ENCODE measurements at places on chromosomes 1 and 21. TPM values are rescaled to one million over a fixed set of nuclear protein-coding genes. Genes with fewer than 3 reads are reported as not detected.
A peak's percentile ranks its signal among the peaks of the same experiment; 100 is the strongest.

GRCh38 chr1:119485201-119485600, 21.8 kb upstream of the HSD3B1 start:
- no peak for DNase-seq

DNA sequence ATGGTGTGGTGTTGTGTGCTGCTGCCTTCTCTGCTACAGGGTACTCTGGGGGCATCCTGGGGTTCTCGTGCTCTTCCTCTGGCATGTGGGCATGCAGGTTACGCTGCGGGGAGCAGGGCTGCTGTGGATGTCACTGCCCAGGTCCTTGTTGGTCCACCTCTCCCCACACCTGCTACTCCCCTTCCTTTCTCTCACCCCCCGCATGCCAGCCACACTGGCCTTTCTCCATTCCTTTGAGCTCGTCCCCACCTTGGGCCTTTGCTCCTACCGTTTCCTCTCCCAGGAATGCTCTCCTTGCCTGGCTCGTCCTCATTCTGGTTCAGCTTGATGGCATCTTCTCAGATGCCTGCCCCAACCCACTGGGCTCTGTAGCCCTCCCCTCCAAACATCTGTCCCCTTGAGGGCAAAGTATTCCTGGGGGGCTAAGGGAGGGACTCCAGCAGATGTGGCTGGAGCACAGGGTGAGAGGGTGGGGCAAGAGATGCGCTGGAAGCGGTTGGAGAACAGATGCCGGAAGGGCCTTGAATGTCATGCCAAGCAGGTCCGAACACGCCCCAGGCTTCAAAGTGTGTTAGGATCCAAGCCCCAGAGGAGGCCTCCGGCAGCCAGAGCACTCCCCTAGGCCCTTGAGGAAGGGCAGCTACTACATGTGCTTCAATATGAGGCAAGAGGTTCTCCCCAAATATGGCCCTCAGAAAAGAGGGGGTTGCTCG, 23.4 kb downstream of the DMRTB1 start:
- no peak for DNase-seq

GRCh38 chr21:29224006-29224405, 74.7 kb upstream of the BACH1 start:
- DNase-seq: no peak

GRCh38 chr1:177032434-177032833, 132.1 kb downstream of the ASTN1 start:
- DNase-seq: no peak

DNA sequence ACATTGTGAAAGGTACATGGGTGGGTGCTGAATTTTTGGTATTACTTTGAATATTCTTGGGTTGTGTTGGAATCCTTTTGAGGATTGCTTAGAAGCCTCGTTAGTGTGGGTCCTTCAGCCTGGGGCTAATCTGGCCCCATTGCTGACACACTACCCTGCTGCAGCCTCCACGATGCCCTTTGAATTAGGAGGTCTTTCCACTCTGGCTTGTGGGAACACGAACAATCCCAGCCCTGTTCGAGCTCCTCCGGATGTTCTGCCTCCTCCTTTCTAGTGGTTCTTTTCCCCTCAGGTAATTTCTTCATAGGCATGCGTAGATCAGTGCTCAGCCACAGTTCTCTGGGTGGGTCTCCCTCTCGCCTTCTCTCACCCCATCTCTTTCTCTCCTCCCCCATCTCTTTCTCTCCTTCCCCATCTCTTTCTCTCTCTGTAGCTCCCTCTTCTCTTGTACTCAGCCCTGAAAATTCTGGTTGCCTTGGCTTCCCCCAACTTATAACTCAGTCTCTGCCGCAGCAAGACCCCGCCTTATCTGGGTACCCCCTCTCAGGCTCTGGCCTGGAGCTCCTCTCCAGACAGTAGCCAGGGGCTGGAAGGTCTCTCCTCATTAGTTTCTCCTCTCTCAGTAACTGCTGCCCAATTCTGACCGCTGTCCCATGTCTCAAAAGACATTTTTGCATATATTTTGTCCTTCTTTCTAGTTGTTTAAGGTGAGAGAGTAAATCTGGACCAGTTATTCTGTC, 46.0 kb upstream of the SLC19A1 start:
- no peak for DNase-seq

DNA sequence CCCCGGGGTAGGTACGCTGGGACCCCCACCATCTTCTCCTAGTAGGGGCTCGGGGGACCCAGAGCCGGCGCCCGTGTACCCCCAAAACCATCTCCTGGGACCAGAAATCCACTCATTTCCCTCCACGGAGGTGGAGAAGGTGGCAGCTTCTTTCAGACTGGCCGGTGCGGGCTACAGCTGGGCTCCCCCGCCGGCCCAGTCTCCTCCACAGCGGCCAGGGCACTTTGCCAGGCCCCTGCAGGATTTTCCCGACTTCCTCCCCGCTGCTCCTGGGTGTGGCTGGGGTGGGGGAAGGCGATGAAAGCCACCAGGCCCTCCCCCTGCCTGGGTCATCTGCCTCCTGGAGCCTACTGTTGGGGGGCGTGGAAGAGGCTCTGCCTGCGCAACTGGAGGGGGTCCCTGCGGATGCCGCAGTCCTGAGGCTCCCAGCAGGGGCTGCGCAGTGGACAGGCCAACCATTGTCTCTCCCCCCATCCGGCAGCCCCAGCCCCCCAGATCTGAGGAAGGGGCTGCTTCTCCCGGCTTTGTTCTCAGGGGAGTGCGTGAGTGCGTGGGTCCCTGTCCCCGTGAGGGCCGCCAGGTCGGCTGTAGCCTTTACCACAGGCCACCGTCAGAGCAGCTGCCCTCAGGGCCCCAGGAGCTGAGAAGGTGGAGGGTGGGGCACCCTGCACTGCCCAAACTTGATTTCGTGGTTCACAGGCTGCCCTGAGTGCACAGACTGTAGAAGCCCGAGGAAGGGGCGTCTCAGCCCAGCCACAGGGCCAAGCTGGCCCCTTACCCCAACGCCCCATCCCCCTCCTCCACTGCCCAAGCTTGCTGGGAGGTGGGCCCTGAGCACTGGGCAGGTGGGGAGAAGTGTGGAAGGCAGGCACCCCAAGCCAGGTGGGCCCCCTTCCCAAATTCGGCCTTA, 1.3 kb downstream of the AGRN start:
- DNase-seq: peak; percentile 88

- no peak for DNase-seq
Measured at GRCh38 chr1:55420026-55420425, 204.9 kb upstream of the USP24 start.

DNA sequence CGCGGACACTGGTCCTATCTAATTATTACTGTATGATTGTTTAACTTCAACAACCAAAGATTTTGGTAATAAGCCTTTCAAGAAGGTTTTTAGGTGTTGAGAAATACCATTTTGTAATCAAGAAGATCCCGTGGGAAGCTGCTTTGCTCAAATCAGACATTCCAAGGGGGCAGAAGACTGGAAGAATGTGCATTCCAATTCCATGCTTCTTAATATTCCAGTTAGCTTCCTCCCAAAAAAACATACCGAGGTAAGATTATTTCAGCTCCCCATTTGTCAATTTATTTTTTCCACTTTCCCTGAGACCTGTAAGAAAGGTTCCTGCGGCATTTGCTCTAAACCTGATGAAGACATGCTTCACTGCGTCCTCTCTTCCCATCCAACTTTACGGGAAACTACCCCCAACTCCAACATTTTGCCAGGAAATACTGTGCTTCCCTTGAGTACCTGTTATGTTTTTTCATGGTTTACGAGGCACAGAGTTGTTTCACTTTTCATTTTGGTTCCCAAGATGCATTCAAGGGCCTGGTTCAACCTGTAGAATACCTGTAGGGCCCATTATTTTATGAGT, 4.1 kb downstream of the CNN3 start:
- DNase-seq: no peak

The OSCP1 gene
- 2.8 TPM for total RNA-seq

The ACADM gene
- total RNA-seq: 68.9 TPM

DNA sequence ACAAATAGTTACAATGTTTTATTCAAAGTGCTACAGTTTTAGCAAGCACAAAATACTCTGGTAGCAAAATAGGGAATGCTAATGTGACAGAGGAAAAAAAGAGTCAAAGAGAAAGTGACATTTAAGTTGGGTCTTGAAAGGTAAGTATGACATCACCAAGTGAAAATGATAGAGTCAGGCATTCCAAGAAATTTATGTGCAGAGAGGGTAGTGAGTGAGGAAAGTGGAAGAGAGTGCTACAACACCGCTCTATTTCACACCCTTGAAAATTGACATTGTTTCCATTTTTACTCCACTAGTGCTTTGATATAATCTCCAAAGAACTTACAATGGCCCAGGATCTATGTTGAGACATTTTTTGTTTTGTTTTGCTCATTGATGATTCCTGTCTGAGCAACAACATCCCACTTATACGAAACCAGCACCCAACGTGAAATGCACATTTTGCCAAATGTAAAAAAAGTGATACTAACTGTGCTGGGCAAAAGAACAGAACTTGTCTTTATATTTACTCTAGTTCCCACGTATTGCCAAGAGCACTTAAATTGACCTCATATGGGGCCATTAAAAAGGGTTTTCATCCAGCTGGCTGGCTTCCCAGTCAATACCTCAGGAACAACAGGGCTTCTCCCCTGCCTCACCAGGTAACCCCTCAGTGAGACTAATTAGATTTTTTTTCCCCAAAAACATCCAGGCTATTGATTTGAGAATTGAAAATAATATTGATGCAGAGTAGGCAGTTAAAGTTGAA, 206.3 kb upstream of the NR5A2 start:
- peak; percentile 25 for DNase-seq

The C1orf167 gene
- not detected for total RNA-seq

- DNase-seq: peak; percentile 83
Measured at GRCh38 chr1:206864939-206865671, at the start of gene IL20. TSS of gene IL20 (plus strand) at chr1:206865623. CDS start at chr1:206865853, 230 bp downstream.

The CAPN8 gene
- total RNA-seq: 102 TPM

- DNase-seq: no peak
Measured at GRCh38 chr1:37574834-37575480, 18.2 kb downstream of the DNALI1 start.

- DNase-seq: no peak
Measured at GRCh38 chr1:181101581-181102226, 13.2 kb downstream of the IER5 start.

The FCRL2 gene
- 0.40 TPM for total RNA-seq

DNA sequence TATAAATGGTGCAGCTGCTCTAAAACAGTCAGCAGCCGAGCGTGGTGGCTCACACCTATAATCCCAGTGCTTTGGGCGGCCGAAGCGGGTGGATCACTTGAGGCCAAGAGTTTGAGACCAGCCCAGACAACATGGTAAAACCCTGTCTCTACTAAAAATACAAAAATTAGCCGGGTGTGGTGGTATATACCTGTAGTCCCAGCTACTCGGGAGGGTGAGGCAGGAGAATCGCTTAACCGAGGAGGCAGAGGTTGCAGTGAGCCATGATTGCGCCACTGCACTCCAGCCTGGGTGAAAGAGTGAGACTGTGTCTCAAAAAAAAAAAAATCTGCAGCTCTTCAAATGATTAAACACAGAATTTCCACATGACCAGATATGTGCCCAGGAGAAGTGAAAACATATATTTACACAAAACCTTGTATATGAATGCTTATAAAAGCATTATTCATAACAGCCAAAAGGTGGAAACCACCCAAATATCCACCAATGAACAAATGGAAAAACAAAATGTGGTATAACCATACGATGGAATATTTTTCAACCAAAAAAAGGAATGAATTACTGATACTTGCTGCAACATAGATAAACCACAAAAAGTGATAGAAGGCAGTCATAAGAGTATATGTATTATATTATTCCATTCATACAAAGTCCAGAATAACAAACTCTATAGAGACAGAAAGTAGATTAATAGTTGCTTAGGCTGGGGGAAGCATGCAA, 14.1 kb downstream of the EPS15 start:
- no peak for DNase-seq
